Karpas-422 (cell line): ENCODE measurements at places on chromosomes 11 and 22. TPM values are rescaled to one million over a fixed set of nuclear protein-coding genes. Genes with fewer than 3 reads are reported as not detected.

DNA sequence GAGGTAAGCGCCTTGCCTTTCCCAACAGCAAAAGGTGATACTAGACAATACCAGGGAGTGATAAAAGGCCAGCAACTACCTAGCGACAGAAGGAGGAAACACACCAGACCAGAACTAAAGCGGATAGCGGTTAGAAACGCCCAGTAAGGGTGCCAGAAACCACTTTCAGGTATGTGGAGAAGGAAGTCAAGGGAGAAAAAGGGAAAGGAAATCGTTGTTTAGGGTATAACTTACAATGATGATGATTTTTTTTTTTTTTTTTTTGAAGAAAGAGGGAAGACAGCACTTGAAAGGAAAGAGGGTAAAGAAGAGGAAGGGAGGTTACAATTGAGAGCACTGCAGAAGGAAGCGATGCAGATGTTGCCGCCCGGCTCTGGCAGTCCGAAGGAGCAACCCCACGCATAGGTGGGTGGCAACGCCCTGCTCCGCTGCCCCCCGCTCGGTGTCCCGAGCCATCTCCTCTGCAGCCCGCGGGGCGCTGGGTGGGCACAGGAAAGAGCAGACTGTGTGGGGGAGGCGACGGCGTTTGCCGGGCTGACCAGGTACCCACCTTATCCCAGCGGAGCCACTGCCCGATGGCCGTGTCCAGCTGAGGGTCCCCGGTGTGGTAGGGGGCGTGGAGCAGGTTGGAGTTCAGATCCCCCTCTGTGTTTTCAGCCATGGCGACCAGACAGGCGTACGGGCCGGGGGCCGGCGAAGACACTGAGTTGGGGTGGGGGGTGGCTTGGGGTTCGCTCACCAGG lies 561 bp downstream of the PGM2L1 start:
- no peaks in the 10 kb centered on the region for H3K36me3 ChIP-seq
- H3K4me3 ChIP-seq, result peak overlapping the region; percentile 75
- H3K27me3 ChIP-seq, result no peaks in the 10 kb centered on the region
- peaks cover 11% of the 10 kb centered on the region for H3K4me1 ChIP-seq
- H3K27ac ChIP-seq, result no peak overlapping the region

- H3K27ac ChIP-seq, result no peak overlapping the region
- DNase-seq, result no peak
- H3K27me3 ChIP-seq, result no peaks in the 10 kb centered on the region
- H3K36me3 ChIP-seq, result no peaks in the 10 kb centered on the region
These were observed 263.8 kb downstream of the LUZP2 start for GRCh38 chr11:24760681-24761080.

The SAA4 gene
- total RNA-seq, result not detected in 2 replicates

DNA sequence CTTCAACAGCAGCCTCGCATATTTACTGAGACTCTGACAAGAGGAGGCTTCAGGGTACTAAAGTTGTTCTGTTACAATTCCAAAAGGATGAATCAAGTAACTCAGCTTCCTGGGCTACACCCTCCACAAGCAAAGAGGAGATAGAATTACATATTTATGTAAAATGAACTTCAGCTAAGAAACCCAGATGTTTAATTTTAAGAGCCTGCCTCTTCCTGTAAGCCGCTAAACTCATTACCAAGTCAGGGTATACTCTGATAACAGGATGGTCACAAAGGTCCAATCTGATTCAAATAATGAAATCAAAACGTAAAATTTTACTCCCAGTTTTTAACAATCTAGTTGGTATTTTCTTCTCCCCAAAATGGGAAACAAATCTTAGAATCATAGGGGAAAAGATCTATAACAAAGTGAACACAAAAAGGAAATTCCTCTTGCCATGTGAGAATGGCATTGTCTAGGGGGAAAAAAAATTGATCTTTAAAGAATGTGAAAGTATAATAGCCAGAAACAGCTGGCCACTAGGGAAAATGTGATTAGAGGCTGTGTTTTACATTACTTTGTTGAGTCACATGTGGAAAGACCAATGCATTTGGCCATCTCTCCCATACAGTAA lies 30.9 kb downstream of the CHEK2 start:
- no peaks in the 10 kb centered on the region for H3K27me3 ChIP-seq
- H3K4me3 ChIP-seq, result no peak overlapping the region
- H3K27ac ChIP-seq, result no peak overlapping the region
- H3K36me3 ChIP-seq, result peaks cover 40% of the 10 kb centered on the region; the same call in 1 of the 2 replicates
- no peak for DNase-seq

DNA sequence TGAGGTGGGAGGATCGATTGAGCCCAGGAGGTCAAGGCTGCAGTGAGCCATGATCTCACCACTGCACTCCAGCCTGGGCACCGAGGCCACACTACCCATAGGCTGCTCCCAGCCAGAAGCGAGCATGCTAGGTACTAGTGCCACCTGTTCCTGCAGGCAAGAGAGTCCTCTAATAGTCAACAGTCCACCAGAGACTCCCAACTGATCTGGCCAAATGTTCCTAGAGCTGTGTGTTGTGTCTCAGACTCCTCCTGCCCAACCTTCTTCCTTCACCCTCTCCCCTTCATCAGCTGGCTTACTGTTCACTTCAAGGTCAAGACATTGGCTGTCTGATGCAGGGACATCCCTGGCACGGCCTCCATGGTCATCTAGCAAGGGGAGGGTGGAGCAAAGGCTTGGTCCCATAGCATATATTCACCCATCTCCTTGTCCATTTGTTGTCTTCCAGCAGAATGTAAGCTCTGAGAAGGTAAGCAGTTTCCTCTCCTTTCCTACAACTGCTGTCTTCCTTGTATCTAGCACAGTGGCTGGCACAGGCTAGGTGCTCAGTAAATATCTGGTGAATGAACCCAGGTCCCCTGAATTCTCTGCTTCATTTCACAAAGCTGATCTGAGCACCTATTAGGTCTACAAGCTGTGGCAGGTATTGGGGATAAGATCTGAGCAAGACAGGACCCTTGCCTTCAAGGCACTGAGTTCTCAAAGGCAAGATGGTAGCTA lies 126.2 kb upstream of the SERPIND1 start:
- no peaks in the 10 kb centered on the region for H3K4me1 ChIP-seq
- no peak overlapping the region for H3K27ac ChIP-seq
- H3K36me3 ChIP-seq, result no peaks in the 10 kb centered on the region
- H3K27me3 ChIP-seq, result no peaks in the 10 kb centered on the region
- DNase-seq, result no peak

The CST6 gene
- not detected in 2 replicates for total RNA-seq

The SLC17A6 gene
- total RNA-seq, result not detected in 2 replicates

The ZP1 gene
- total RNA-seq, result not detected in 2 replicates

The PGA4 gene
- total RNA-seq, result not detected in 2 replicates

- no peak for DNase-seq
- no peaks in the 10 kb centered on the region for H3K27me3 ChIP-seq
- H3K27ac ChIP-seq, result no peak overlapping the region
- H3K4me1 ChIP-seq, result no peaks in the 10 kb centered on the region
These were observed 36.4 kb upstream of the TH start for GRCh38 chr11:2207773-2208621.

The NEFH gene
- total RNA-seq, result not detected in 2 replicates

The TSPAN18 gene
- total RNA-seq, result 0.90 and 1.8 TPM in 2 replicates

DNA sequence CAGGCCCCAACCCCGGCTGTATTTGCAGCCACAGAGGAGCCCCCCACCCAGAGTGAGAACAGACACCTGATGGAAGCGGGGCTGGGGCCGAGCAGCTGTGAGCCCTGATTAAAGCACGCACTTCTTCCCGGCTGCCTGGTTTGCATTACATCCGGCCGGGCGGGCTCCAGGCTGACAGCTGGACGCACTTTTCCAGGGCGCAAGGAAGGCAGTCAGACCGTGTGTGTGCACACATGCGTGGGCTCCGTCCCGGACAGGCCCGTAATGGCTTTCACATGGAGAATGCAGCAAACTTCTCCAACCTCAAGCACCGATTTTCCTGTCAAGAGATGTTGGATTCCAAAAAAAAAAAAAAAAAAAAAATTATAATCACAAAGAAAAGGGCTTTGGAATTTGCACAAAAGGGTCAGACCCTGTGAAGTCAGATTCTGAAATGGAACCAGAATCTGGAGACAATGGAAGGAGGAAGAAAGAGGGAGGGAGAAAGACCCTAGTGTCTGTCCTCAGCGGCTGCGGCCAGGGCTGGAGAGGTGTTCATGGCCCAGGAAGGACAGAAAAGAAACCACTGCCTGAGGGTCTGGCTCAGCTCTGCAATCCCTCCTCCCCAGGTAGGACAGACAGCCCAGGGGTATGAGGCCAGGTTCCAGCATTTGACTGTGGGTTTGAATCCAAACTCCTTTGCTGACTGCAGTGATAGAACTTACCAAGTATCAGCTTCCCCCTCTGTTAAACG lies 365.5 kb downstream of the MN1 start:
- H3K36me3 ChIP-seq, result no peaks in the 10 kb centered on the region
- no peak overlapping the region for H3K4me3 ChIP-seq
- H3K27ac ChIP-seq, result no peak overlapping the region
- DNase-seq, result no peak
- no peaks in the 10 kb centered on the region for H3K27me3 ChIP-seq
- H3K4me1 ChIP-seq, result no peaks in the 10 kb centered on the region

DNA sequence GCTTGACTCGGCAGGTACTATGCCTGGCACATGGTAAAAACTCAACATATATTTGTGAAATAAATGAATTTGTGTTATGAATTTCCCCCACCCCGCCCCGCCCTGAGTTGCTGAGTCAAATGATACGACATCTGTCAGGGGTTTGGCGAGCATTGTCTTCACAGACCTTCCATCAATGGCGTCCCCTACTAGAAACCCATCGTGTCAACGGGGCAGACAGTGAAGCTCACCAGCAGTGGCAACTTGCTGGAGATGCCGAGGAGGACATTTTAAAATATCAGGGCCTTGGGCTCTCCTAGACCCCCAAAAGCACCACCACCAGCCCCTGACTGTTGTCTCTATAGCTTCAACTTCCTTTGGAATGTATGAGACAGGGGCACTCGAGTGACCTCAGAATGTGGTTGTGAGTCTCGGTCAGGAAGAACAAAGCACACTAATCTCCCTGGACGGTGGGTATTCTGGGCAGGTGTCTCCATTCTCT lies 761 bp upstream of the NXF1 start:
- H3K36me3 ChIP-seq, result peaks cover 23% of the 10 kb centered on the region; the same call in 1 of the 2 replicates
- H3K4me3 ChIP-seq, result peak overlapping the region; percentile 95
- no peaks in the 10 kb centered on the region for H3K27me3 ChIP-seq
- DNase-seq, result peak; percentile 77
- H3K4me1 ChIP-seq, result peaks cover 33% of the 10 kb centered on the region

- no peaks in the 10 kb centered on the region for H3K36me3 ChIP-seq
- no peaks in the 10 kb centered on the region for H3K27me3 ChIP-seq
- DNase-seq, result peak; percentile 88
These were observed 22.7 kb downstream of the KIAA1671 start for GRCh38 chr22:24975125-24975640.

The SHANK2 gene
- not detected in 2 replicates for total RNA-seq

- DNase-seq, result no peak
- H3K36me3 ChIP-seq, result no peaks in the 10 kb centered on the region
- H3K4me3 ChIP-seq, result no peak overlapping the region
- no peaks in the 10 kb centered on the region for H3K27me3 ChIP-seq
These were observed 717.9 kb upstream of the LUZP2 start for GRCh38 chr11:23778971-23779370.

DNA sequence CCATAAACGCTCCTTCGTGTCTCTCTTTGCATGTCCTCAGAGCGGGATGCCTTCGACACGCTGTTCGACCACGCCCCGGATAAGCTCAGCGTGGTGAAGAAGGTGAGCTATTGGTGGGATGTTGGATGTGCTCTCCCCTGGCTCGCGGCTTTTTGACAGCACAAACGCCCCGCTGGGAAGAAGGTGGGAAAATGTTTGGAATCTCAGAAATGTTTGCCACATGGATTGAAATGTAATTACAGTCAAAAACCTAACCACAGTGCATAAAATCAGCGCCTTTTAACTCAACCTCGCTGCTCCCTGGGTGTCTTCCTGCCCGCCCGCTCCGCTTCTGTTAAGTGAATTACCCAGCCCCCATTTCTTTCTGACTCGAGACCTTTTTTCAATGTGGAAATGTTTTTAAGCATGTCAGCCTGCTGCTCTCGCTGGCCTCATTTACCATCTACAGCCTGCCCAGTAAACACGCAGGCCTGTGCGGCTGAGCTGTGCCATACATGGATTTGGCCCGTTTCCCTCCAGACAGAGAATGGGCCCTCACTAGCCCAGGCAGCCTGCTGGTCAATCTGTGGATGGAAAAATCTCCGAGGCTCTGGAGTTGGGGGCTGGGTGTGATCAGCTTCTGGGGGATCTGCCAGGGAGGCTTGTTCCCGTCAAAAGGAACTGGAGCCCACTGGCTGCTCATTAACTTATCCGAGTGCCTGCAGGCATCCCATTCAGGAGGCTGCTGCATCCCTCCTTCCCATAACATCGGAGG lies 32.7 kb upstream of the PARVG start:
- DNase-seq, result no peak
- H3K4me1 ChIP-seq, result no peaks in the 10 kb centered on the region
- H3K36me3 ChIP-seq, result no peaks in the 10 kb centered on the region
- no peaks in the 10 kb centered on the region for H3K27me3 ChIP-seq
- H3K27ac ChIP-seq, result no peak overlapping the region
- H3K4me3 ChIP-seq, result no peak overlapping the region

DNA sequence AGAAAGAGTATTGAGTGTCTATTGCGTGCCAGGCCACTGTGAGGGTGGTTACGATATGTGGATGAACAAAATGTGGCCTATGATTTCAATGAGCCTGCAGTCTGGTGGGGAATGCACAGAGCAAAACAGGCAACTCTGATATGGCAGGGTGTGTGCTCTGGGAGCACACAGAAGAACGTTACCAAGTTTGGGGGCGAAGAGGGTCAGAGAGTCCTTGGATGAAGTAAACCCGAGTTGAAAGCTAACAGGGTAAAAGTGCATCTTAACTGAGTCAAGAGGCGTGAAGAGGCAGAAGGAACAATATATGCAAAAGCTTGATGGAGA lies 258 bp downstream of the CFAP68 start:
- H3K4me1 ChIP-seq, result peaks cover 13% of the 10 kb centered on the region
- H3K4me3 ChIP-seq, result peak overlapping the region; percentile 95
- no peaks in the 10 kb centered on the region for H3K36me3 ChIP-seq
- no peaks in the 10 kb centered on the region for H3K27me3 ChIP-seq

- H3K27me3 ChIP-seq, result no peaks in the 10 kb centered on the region
- DNase-seq, result no peak
- H3K27ac ChIP-seq, result no peak overlapping the region
- no peak overlapping the region for H3K4me3 ChIP-seq
These were observed 6.1 kb downstream of the FADS3 start for GRCh38 chr11:61885166-61885778.

DNA sequence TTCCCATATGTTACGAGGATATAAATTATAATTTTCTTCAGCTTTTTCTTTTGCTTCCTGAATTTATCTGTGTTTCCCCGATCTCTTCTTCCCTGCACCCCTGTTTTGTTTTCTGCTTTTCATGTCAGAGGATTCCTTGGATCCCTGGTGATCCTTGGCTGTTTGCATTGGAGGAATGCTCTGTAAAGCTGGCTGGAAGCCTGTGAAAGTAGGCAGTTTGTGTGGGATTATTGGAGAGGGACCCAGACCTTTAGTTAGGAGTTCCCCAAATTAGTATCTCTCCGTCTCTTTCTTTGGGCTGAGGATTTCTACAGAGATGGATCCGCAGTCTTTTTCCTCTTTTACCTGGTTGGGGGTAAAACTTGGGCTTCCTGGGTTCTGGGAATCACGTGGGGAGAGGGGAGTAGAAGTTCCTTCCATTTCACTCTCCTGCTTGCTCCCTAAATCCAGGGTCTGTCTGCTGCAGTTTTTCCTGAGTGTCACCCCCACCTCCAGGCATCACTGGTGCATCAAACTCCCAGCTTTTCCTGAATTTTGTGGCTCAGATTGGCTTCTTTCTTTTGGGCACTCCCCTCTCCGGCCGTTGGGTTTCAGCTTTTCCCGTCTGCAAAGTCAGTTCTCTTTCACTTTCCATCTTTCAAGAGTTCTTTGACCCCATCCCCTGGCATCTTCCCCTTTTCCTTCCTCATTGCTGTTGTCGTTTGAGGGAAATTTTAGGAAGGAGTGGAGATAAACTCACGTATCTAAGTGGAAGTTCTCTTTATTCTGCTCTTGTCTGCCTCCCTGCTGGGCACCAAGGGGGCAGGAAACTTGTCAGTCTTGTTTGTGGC lies 79.1 kb upstream of the ALX4 start:
- no peaks in the 10 kb centered on the region for H3K4me1 ChIP-seq
- H3K27me3 ChIP-seq, result no peaks in the 10 kb centered on the region
- H3K27ac ChIP-seq, result no peak overlapping the region
- no peak overlapping the region for H3K4me3 ChIP-seq
- DNase-seq, result peak; percentile 16
